ENCODE measurements at places on chromosomes 1 and 21.
A peak's percentile ranks its signal among the peaks of the same experiment; 100 is the strongest.

- no peak for DNase-seq
Observed at GRCh38 chr1:239655023-239655422, 268.7 kb downstream of the CHRM3 start.

DNA sequence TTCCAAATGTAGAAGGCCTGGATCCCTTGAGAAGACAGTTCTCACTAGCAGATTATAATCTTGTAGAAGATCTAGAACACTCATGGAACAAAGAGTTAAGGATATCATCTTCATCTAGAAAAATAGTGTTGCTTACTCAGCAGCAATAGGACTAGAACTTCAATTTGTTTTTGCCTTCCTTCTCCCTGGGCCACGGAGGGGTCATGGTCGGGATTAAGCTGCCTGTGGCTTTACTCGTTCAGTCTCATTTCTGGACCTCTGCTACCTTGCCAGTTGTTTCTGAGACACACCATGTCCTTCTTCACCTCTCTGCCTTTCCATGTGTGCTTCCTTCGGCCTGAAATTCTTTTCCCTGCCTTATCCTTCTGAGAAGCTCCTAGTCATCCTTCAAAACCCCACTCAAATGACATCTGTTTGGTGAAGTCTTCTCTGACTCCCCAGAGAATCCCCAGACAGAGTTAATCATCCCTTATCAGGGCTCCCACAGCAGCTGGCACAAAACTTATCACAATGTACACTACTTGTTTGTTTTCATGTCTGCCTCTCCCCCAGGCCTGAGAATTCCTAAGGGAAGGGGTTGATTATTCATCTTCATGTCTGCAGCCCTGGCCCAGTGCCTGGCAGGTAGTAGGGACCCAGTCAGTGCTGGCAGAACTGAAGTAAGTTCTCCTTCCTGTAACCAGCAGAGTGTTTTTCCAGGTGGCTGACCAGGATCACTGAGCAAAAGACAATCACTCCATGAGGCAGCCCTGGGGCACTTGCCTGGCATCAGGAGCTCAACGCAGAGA is 15.5 kb upstream of the SNX27 start:
- no peak for DNase-seq

DNA sequence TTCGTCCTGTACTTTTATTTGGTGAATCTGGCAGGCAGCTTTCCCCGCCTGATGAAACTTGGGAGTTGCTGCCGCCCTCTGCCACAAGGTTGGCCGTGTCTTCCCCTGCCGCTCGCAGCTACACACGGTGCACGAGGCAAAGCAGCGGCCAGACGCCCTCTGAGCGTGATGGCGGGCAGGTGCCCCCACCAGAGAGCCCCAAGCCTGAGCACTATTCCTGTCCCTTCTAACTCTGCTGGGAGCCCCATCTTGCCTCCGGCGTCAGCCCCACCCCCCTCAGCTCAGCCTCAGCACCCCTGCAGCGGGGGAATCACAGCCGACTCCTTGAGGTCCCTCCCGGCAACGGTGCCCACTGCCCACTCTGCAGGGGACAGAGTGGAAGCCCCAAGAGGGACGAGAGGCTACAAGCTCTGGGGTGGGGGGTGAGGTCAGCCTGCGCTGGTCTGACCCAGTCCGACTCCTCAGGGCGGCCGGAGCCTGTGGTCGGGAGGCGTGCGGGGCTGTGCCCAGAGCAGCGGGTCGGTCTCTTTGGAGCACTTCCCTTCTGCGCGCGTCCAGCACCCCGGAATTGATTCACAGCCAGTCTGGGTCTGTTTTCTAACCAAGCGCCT is 41.3 kb downstream of the RIPK4 start:
- no peak for DNase-seq

DNA sequence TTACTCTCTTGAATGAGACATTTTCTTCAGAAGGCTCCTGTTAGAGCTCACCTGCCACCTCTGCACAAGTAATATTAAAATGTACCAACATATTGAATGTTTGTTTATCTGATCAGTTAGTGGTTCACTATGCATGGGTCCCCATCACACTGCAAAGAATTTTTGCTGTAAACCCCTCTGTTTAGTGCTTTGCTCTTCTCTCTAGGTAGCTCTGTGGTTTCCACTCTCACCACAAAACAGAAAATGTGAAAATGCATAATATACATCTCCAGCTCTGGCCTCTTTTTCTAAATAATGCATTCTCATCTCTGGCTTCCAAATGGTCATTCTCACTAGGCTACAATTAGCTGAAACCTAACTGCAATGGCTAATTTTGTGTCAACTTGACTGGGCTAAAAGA is 176.7 kb downstream of the TRIM33 start:
- no peak for DNase-seq

DNA sequence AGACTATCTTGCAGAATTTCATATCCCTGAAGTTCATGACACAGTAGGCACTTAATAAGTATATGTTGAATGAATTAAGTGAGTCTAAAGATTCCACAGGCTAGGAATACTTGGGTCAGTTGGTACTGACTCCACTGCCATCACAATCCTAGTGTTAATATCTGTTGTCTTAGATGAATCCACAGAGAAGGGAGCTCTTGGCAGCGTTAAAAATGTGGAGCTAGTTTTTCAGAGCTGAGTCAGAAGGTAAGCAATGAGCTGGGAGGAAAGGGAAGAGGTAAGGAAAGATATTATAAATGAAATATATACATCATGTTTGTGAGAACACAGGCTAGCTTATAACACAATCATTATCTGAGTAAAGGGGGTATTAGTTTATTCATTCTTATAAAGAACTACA is 21.8 kb upstream of the GORAB start:
- no peak for DNase-seq

GRCh38 chr1:151401125-151401788 is 1.9 kb downstream of the PSMB4 start:
- DNase-seq, result no peak

DNA sequence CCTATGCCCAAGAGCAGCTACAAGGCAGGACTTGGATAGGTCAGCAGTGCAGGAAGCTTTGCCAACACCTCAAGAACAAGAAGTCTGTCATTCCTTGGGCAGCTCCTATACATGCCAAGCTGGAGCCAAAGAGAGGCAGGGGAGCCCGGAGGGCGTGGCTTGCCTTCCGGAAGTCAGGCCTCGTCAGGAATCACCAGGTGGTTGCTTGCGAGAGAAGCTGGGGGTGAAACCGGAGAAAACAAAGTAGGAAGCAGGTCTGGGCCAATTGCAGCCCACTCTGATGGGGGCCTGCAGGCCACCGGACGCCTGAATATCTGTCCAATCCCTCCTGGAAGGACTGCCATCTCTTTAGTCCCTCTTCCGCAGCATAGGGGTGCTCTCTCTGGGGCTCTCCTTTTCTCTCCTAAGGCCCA is 794 bp upstream of the FAM76A start:
- no peak for DNase-seq

DNA sequence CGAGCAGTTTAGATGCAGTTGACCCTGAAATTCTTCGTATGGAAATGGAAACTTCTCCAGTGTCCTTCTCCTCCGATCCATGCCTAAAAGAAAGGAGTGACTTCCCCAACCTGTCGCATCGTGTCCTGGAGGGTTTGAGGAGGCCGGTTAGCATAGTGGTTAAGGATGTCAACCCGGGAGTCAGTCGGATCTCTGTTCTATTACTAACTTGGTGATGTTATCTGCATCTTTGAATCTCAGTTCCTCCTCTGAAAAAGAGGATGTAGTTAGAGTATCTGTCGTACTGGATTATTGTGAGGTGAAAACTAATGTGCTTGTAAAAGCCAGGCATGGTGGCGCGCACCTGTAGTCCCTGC is 684 bp downstream of the ZBTB8B start:
- no peak for DNase-seq

- no peak for DNase-seq
Observed at GRCh38 chr1:6352138-6352563, 41.4 kb downstream of the ACOT7 start.

GRCh38 chr21:44456214-44456914 is 1.1 kb downstream of the LRRC3 start:
- DNase-seq, result no peak

DNA sequence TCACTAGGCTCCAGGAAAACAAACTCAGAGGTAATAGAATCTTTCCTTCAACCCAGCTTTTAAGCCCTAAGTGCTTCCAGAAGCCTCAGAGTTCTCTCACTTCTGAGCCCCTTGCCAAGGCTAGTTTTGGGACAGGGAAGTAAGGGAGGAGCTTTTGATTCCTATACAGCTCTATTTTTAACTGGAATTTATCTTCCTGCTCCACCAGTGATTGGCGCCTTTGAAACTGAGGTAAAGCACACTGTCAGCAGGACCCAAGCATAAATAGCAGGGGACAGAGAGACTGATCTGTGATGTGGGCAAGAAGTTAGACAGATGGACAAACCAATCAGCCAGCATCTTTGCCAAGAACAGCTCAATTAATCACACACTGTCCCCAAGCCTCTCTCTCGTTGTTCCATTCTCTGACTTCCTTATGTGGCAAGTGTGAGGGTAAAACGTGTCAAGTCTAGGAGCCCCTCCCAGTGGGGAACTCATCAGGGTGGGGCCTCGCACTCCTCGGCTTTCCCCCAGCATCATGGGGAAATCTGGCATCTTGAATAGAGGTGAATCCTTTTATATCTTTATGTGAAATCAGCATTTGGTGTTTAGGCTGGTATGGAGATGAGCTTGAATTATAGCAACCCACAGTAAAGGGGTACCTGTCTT is 40.2 kb upstream of the MPZL1 start:
- DNase-seq, result no peak

DNA sequence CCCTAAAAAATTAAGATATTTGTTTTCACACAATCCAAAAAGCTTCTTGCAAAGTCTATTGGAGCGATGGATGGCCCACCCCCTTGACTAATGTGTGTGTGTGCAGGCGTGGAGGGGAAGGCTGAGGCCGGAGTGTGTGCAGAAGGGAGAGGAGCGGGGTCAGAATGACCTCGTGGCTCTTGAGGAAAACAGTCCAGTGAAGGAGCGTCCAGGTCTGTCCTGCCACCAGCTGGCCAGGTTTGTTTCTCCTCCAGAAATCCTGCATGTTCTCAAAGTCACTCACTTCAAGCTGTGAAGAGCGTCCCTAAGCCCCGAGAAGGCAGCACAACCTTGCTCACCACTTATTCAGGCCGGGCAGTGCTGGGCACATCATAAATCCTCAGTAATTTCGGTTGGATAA is 69.5 kb upstream of the SSX2IP start:
- no peak for DNase-seq

DNA sequence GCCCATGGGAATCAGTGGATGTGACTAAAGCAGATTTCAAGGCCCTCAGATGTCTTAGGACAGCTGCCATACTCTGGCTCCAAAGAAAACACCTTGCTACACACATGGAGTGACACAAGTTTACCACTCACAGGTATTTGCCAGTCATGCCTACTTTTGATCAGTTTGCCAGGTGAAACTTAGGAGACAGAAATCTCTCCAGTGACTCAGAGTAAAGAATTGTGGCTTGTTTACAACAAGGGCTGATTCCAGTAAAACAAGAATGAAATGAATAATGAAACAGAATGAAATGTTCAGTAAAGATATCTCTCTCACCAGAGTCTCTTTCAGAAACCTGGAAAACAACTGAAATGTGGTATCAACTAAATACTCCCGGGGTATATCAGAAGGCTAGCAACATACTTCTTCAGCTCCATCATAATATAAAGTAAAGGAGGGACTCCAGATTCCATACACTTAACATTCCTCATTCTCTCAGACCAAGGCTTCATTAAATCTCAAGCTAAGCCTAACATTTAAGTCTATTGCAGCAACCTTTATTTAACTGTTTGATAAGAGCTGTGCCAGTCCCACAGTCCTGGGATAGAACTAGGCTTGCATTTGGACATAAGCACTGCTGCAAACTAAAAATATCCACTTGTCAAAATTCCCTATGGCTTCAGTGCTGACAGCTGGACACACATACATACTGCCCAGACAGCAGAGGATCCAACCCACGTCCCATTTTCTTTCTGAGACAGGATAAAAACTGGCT is 143.3 kb downstream of the SIPA1L2 start:
- DNase-seq, result peak; percentile 17

GRCh38 chr1:30955448-30956015 is 47.0 kb upstream of the SDC3 start:
- DNase-seq, result peak; percentile 54

GRCh38 chr1:158901623-158902022 is 29.7 kb upstream of the PYHIN1 start:
- no peak for DNase-seq

- no peak for DNase-seq
Observed at GRCh38 chr1:160952129-160952510, 2.5 kb downstream of the ITLN2 start.

- no peak for DNase-seq
Observed at GRCh38 chr1:85322655-85323054, 46.2 kb upstream of the BCL10 start.

DNA sequence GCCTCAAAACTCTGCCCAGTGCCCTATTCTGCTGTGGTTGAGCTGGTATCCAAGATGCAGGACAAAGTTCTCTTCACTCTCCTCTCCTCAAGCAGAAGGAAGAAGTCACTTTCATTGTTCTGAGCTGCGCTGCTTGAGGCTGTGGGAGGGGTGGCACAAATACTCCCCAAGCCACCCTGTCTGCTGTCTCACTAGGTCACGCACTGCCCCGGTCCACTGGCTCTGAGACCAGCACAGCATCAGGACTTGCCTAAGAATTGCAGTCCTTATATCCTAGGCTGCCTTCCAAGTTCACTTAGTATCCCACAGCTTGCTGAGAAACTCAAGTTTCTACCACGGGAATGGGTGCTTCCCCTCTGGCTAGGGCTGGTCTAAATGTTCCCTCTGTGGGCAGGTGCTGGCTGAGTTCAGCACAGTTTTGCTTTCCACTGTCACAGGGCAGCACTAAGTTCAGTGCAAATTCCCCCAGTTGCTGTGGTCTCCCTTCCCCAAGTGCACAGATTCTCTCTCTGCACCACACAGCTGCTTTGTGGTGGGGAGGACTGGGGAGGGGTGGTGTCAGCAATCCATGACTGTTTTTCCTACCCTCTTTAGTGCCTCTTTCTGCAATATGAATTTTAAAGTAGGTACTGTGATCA is 32.4 kb downstream of the SLC9C2 start:
- DNase-seq, result no peak

- DNase-seq, result peak; percentile 89
Observed at GRCh38 chr1:91783423-91784170, 102.4 kb downstream of the TGFBR3 start.

DNA sequence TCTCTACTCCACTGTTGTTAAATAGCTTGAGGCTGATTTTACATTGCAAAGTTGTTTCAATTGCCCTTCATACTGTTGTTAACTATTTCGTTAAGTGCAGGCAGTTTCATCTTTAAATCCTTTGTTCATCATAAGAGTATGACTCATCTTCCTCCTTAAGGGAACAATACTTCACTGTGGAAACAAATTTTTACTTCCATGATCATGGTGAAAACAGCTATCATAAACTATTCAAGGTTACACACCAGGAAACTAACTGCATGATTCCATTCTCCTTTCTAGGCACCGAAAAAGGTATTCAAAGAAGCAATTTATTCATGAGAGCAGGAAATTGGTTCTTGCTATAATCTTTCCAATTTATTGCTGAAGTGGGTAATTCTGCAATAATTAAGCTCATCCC is 593.2 kb downstream of the LRRIQ3 start:
- DNase-seq, result peak; percentile 2

- no peak for DNase-seq
Observed at GRCh38 chr1:9192578-9193232, 41.9 kb upstream of the H6PD start.

Measured in cardiac fibroblast (primary cell).